ENCODE measurements at places on chromosomes 1 and 21.

DNA sequence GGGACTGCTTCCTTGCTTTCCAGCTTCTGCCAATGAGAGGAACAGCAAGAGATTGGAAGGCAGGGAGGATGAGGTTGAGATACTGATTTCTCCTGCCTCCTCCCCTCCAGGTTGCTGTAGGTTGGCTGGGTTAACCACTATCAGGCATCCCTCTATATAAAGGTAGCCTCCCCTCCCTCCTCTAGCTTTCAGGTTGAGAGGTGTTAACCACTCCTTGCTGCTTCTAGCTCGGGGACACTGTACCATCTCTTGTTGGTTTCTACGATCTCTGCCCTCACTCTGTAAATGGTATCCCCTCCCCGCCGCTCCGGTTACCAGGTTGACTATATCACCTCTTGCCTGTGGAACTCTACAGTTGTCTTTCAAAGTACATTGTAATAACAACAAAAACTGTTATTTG is 16.7 kb downstream of the LPAR3 start:
- no peak for DNase-seq

GRCh38 chr21:34023691-34024373 is 49.5 kb upstream of the MRPS6 start:
- DNase-seq: no peak

DNA sequence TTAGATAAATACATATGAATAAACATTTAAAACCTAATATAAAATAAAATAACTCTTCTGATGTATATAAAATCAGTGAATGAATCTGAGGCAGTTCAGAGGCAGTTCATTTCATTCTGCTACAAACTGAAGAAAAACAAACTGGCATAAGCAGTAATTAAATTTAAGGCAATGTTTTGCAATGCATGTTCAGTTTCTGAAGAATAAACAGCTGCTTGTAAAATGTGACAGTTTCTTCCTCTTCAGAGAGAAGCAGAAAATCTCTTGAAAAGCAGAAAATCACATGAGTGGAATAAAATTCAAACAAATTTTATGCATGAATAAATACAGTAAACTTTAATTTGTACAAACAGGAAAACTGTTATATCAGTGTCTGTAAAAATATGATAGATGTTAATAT is 643.7 kb downstream of the KCNT2 start:
- DNase-seq: no peak

DNA sequence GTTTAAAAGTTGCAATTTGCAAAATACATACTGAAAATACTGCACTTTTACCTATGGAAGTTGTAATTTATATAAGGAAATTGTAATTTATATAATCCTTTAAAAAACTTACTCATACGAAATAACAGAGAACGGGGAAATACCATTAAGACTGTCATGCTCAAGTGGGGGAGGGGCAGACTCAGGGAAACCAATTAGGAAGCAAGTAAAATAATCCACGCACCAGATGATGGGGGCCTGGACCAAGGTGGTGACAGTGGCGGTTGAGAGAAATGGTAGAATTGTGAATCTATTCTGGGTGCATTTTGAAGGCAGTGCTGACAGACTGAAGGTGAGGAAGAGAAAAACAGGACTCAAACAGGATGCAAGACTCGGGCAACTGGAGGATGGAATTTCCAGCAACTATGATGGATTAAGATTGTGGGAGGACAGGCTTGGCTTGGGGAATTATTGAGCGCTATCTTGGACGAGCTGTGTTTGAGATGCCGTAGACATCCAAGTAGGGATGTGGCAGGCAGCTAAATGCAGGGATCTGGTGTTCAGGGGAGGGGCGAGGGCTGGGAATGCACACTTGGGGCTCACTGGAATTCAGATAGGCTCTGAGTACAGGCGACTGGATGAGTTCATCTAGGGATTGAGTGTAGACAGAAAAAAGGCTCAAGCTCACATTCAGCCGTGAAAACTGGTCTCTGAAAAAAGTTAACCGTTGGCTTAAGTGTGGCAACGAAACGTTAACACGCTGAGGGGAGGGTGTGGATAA is 977 bp downstream of the LCA5L start:
- no peak for DNase-seq

DNA sequence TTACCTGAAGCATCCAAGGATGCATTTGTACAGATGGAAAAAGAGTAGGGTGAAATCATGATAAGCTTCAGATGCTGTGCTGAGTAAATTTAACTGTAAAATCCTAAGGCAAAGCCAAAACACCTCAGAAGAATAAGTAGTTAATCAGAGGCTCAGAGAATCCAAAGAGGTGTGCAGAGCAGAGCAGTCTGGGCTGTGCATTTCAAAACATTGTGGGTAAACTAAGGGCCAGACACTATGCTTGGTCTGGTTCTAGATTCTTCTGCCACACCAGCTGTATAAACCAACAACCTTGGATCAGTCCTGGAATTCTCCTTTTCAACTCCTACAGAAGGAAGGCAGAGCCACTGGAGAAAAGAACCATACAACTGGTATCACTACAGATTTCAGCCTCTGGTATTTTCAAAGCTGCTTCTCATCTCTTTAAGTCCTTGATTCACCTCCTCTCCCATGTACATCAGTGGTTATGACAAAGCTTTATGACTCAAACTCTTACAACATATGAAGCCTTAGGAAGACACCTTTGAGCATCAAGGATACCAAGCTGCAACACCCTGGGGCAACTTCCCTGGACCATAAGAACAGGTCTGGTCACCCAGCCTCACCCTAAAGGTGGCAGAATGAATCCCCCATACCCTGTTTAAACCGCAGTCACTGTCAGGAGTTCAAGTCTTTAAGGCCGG is 11.6 kb upstream of the HIPK1 start:
- DNase-seq: no peak

- DNase-seq: no peak
These were observed 33.3 kb downstream of the GNPAT start for GRCh38 chr1:231274119-231274825.

DNA sequence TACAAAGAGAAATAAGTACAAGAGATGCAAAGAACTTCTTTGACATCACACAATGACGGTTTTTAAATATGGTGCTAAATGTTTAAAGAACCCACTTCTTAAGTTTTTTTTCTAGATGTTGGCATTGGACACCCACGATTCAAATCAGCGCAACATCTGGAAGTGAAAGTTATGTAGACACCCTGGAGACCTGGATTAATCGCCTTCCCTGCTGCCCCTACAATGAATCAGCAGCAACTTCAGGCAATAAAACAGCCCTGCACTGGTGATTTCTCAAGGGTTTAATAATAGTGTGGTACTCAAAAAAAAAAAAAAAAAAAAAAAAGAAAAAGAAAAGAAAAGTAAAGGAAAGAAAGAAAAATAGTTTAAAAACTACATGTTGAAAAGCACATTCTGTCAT is 248.3 kb downstream of the NUF2 start:
- DNase-seq: no peak

- no peak for DNase-seq
These were observed 58.5 kb downstream of the FGGY start for GRCh38 chr1:59355361-59355760.

- DNase-seq: no peak
These were observed 3.6 kb downstream of the L1TD1 start for GRCh38 chr1:62198069-62198780.

DNA sequence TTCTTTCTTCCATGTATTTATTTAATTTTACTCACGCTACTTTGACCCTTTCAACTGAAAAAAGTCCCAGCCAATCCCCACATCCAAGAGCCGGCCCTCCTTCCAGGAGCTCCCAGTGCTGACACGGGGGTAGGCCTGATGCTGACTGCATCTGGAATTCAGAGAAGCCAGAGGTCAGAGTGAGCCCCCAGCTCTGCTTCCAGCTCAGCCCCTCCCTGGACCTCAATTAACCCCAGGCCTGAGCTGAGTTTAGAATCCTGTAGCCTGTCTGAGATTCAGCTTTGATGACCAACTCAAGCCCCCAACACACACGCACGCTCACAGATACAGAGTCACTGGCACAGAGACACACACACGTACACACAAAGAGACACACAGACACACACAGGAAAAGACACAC is 247.9 kb downstream of the NPHP4 start:
- DNase-seq: no peak

DNA sequence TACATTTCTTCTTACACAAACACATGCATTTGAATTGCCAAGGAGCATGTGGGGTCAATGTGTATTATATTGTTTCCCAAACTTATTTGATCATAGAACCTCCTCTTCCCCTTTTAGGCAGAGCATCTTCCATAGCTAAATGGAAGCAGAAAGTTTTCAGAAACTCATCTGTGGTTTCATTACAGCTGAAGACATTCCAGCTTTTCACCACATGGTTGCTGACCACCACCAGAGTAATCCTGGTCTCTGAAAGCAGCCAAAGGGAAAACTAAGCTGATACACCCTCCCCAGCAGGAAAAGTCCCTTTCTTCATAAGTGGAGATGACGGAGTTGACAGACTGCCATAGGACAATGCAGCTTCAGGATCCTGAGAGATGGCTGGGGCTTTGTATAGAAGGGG is 30.2 kb upstream of the OTUD3 start:
- DNase-seq: no peak

DNA sequence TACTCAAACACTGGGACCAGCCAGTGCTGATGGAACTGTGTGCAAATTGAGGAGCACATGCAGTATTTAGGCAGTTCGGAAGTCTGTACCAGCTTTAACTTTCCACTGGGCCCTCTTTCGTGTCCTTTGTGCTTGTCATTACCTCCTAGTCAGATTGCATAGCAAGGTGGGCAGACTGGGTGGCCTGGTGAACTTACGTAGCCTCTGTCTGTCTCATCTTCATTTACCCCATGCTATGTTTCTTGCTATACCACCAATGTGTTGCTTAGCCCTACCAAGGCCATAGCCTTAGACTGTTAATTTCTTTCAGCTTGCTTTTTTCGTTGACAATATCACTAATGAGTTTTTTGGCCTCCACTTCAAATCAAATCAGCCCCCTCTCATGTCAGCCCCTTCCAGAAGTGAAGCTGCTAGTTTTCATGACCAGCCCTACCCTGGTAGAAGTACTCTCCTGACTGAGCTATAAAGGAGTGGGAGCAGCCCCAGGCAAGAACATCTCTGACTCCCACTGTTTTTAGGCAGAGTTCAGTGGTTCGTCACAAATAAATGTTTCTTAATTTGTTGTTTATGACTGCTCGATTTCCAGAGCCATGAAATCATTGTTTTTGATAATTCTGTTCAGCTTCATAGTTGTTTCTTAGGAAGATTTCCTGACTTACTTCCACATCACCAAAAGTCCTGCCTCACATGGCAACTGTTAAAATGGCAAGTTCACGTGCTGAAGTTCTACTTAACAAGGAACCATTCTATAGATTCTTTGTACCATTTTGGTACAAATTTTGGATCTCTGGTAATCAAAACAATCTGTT is 19.3 kb downstream of the PRKACB start:
- no peak for DNase-seq

DNA sequence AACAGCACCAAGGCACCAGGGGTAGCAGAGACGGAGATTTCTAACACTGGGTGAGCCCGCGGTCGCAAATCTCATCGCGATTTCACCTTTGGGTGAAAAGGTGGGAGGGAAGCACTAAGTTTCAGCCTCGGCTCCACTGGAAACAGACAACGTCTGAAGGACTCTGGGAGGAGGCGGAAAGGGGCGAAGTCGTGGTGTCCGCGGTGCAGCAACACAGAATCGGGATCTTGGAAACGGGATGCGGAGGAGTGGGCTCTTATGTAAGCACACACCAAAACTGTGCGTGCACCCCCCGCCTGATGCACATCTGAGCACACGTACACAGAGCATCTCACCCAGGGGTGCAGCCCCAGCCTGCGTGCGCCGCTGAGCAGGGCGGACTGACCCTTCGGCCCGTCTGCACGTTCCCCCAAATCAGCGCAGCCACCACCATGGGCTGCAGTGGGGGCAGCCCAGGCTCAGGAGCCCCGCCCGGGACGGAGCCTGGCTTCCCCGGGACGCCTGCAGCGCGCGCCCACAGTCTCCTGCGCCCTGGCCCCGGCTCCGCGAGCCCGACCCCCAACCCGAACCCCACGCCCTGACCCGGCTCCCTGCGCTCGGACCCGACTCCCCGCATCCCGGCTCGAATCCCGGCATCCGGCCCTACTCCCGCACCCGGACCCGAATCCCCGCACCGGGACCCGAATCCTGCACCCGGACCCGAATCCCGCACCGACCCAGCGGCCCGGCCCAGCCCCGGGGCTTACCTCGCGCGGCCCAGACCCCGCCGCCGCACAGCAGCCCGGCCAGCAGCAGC is 670 bp downstream of the CLSTN1 start:
- DNase-seq: no peak

GRCh38 chr1:91645031-91645430 is 144.4 kb downstream of the CDC7 start:
- DNase-seq: no peak

DNA sequence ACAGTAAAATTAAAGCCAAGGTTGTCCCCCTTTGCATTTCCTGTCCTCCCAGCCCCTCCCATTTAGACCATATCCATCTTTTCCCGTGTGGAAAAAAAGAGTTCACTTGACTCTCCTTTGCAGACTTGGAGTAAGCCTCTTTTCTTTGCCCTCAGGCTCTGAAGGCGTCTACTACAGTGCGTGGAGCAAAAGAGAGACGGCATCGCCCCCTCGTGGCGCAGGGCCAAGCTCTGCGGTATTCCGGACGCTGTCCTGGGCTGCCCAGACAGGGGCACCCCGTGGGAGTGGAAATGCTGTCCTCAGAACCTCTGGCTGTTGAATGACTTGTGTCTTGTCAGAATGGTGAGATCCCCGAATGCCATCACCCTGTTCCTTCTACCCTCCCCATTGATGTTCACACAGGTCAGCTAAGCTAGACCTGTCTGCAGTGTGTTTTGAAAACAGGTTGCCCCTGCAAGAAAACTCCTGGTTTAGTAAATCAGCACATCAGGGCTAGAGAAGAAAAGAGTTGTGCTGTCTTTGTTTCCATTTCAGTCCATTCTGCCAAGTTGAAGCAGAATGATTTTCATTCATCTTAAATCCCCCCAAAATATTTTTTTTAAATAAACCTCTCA is 12.3 kb upstream of the GJA8 start:
- peak; percentile 48 for DNase-seq

- DNase-seq: no peak
These were observed 75.8 kb downstream of the ATP1A1 start for GRCh38 chr1:116448785-116449385.

DNA sequence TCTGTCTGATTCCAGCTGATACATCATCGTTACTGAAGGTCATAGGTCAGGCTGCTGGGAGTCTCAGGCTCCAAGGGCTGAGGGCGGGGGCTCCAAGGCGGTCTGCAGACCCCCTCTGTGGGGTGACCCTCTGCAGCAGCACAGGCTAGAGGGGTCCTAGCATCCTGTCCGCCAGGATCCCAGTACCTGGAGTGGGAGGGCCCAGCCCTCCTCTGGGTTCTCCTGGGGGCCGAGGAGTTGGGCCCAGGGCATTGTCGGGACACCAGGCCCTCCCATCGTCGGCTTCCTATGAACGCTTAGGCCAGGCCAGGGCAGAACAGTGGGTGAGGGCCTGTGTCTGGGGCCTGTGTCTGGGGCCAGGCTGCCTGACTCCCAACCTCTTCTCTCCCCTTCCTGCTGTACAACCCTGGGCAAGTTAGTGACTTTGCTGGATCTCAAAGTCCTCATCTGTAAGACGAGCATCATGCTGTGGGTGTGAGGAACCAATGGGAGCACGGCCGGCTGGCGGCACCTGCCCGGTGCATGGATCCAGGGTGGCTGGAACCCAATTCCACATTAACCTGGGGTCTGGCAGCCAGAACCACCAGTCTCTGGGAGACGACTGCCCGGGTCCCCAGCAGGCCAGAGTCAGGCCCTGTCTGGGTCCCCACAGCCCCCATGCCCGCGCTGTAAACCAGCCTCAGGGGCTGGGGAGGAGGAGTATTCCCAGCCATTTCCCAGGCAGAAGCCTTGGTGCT is 56.2 kb upstream of the COL18A1 start:
- DNase-seq: no peak

- DNase-seq: peak; percentile 42
These were observed 7.1 kb upstream of the DIPK1A start for GRCh38 chr1:92968138-92969032.
